ENCODE measurements at places on chromosomes 6 and 20. TPM values are rescaled to one million over a fixed set of nuclear protein-coding genes. Genes with fewer than 3 reads are reported as not detected.

TBP gene
- 17.9 TPM for total RNA-seq

- no peak for DNase-seq
Measured at GRCh38 chr6:112027942-112028674, 25.8 kb upstream of the CCN6 start.

DNA sequence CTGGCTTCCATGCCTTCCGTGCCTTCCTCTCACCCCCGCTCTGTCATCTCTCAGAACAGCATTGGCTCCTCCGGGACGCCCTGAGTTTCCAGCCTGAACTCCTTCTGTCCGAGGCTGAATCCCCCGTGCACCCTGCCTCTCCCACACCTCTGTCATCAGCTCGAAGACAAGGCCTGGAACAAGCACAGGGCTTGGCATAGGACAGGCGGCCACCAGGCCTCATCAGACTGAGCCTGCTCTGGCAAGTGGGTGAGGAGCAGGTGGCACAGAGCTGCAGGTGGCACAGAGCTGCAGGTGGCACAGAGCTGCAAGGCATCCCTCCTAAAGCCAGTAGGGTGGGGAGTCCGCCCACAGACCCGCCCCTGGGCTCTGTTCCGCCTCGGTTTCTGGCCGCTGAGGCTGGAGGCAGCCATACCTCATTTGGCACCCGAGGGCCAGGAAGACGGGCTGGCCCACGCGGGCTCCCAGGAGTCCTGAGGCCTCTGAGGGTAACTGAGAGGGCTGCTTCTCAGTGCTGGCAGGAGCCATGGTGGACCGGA is 60.2 kb downstream of the EZR start:
- DNase-seq, result no peak

GRCh38 chr20:6213311-6213710 is 90.5 kb upstream of the FERMT1 start:
- DNase-seq, result no peak

DNA sequence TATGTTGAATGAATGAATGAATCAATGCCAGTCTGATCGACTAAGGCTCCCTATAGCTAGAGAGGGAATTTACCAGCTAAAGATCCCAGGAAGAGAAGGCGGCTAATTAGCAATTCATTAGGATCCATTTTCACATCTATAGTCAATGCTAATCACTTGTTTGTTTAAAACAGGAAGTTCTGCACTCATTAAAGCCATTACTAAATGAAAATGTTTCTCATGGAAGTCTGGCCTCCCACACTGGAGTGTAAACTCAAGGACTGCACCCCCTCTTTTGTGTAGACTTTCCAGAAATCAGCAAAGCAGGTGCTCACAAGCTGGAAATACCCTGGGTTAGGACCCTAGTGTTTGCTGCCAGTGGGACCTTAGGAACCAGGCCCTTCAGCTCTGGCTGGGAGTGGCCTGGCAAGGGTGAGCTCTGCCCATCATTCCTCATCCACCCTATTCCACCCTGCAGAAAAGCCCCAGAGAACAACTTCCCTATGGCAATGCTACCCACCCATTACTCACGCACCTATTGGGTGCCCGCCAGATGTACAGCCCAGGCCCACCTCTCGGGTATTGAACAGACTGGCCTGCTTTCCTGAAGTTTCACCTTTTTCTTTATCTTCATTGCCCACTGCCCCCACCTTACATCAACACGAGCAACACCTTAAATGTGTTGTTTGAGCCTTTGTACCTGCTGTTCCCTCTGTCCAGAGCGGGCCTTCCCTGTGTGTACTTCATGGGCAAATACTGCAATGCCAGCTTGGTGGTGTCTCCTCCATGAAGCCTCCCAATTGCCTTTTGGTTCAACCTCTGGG is 60.8 kb downstream of the TTI1 start:
- no peak for DNase-seq

DNA sequence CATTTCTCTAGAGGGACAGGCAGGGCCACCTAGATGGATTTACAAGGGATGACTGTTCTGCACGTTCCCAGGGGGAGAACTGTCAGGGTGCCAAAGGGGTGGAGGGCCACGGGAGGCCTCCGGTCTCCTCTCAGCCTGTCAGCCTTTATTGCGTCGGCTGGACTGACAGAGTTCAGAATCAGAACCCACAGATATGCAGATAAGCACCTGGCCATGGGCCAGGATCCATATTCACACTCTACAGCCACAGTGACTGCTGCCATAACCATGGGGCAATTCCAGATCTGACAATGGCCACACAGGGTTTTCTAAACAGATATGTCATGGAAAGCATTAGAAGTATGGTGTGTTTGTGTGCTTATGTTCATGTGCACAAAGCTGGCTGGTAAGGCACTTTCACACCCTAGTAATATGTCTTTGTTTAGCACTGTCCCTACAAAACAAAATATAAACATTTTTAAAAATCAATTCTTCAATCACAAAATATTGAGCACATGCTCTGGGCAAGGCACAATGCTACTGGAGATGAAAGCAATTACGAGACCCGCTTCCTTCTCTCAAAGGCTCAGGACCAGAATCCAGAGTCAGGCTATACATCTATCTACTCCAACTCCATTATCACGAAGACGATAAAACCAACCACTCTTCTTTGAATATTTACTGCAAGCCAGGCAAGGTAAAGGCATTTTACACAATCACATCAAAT is 29.1 kb downstream of the TRAM2 start:
- DNase-seq, result no peak

- no peak for DNase-seq
Measured at GRCh38 chr6:116352515-116353471, 18.0 kb upstream of the DSE start.

OR11A1 gene
- total RNA-seq, result not detected

BMP7 gene
- total RNA-seq, result 6.8 TPM

GRCh38 chr6:34246563-34247391 is 2.0 kb downstream of the SMIM29 start:
- DNase-seq, result peak; percentile 54

WFDC2 gene
- total RNA-seq, result not detected

DNA sequence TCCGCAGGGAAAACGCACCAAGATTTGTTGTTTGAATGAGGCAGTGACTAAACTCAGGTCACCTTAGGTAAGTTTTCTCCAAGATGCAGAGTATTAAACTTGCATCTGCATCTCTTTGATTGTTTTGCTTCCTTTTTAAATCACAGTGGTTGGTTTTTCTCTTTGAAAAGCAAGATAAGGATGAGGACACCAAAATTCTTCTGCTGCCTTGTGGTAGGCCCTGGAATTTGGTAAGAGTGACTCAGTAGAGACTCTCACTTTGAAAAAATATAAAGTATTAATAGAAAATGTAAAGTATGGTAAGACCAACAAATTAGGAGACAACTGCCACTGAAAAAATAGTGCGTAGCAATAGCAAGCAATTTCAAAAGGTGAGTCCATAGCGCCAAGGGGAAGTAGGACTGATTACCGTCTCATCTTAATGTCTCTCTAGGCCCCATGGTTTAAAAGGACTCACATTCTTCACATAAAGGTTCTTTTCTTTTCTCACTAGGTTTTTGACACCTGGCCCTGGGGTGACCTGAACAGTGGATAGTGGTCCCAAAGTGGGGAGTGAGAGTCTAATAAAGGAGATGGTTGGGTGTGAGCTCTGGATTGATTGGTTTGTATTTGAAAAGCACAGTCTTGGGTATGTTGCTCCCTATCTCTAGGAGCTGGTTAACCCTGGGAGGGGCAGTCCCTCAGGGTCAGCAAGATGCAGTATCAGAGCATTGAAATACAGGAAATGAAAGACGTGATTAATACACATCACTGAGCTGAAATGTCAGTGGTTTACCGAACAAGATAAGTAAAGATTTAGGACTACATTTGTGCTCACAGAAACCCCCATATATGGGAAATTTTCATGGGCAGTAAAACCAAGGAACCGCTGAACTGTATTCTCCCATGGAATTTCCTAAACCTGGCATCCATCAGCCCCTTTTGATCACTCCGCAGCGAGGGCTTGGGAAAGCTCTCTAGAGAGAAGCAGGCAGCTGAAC is 221.2 kb downstream of the SLC24A3 start:
- no peak for DNase-seq

DNA sequence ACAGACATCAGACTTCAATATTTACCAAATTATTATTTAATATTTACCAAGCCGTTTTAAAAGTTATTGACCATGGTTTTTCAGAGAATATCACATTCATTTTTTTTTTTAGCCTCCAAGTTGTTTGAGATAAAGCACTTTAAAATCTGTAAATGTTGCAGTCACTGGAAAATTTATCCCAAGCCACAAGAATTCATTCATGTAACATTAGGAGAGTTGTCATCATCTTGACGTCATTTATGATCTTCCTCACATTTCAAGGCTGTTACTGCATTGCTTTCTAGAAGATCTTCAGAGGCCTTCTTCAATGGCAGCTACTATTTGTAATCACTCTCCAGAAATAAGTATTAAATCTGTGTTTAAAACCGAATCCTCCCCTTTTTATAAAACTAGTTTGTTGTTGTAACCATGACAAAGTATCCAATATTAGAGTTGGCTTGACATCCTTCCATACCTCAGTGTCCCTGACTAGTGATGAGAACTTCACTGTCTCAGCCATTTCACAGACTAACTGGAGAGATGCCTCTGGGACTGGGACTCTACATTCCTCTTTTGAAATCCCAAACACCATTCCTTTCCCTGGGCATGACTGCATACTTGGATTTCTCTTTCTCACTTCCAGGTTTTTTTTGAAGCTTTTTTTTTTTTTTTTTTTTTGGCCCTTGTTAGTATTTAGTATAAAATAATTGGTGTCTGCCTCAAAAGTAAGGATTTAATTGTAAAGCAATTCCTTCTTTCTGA is 100.1 kb downstream of the ZFAND3 start:
- no peak for DNase-seq
